ENCODE measurements at places on chromosomes 1 and 21.

GRCh38 chr21:39384674-39385298, 35.9 kb upstream of the HMGN1 start:
- no peak for DNase-seq

- no peak for DNase-seq
Measured at GRCh38 chr1:59360170-59360569, 63.3 kb downstream of the FGGY start.

DNA sequence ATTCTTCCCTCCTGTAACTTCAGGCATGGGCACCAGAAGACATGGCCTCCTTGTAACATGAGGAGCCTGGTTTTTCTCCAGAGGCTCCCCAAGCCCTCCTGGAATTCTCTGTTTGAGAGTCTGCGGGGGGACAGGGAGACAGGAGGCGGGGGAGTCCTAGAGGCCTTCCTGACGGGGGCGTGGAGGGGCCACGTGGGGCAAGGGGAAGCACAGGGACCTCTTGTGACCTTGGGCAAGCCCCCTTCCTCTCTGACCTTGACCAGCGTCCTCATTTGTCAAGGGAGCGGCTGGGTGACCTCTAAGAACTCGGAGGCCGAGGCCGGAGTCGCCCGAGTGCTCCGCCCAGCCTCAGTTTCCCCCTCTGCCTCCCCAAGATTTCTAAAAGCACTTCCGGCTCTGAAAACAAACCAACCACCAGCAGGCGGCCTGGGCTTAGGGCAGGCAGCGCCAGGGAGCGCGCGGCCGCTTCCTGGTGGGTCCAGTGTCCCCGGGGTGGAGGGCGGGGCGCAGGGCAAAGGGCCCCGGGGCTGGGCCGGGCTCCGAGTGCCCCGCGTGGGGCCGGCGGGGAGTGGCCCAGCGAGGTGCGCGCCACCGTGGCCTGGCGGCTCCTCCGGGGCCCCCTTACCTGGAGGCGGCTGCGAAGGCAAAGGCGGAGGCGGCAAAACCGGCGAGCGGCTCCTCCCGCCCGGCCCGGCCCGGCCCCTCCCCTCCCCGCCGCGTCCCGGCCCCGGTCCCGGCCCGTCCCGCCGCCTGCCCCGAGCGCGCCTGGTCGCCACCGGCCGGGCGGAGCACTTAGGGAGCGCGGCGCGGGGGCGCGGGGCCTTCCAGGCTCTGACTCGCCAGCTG, at the start of gene TMCO4:
Gene TMCO4 (minus strand): TSS at position 687 of the 846 bp plus-strand sequence. CDS start 19,158 bp downstream, outside the sequence.
- DNase-seq: peak; percentile 20

- no peak for DNase-seq
Measured at GRCh38 chr1:160608057-160608456, 28.8 kb upstream of the CD84 start.

GRCh38 chr1:178534137-178534868, 21.4 kb downstream of the TEX35 start:
- no peak for DNase-seq

DNA sequence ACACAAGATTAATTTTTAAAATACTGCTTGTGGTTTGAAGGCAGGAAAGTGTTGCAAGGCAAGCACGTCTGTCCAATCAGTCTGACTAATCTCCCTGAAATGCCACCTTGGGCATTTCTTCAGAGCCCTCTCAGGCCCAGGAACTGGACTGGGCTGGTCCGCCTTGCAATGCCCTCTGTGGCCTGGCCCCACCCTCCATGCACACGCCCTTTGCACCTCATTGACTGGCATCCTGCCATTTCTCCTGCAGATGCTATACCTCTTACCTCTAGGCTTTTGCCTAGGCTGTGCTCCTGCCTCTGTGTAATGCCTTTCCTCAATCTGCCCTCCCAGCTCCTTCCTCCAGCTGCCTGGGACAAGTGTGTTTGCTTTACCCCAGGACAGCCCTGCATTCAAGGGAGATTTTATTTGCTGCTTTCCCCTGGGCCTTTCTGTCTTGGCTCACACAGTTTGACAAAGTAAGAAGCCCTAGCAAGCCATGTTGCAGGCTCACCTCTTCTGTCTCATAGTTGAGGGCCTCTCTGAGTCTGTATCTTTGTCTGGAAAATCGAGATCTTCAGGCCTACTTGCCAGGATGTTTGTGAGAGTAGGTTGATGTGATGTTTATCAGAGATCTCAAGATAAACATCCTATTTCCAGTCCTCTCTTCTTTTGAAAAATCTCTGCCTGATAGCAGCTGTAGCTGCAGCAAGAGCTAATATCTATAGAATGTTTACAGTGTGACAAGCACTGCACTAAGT, 149.2 kb upstream of the JUN start:
- no peak for DNase-seq

- peak; percentile 28 for DNase-seq
Measured at GRCh38 chr1:147890177-147890790, 12.3 kb upstream of the GJA8 start.

DNA sequence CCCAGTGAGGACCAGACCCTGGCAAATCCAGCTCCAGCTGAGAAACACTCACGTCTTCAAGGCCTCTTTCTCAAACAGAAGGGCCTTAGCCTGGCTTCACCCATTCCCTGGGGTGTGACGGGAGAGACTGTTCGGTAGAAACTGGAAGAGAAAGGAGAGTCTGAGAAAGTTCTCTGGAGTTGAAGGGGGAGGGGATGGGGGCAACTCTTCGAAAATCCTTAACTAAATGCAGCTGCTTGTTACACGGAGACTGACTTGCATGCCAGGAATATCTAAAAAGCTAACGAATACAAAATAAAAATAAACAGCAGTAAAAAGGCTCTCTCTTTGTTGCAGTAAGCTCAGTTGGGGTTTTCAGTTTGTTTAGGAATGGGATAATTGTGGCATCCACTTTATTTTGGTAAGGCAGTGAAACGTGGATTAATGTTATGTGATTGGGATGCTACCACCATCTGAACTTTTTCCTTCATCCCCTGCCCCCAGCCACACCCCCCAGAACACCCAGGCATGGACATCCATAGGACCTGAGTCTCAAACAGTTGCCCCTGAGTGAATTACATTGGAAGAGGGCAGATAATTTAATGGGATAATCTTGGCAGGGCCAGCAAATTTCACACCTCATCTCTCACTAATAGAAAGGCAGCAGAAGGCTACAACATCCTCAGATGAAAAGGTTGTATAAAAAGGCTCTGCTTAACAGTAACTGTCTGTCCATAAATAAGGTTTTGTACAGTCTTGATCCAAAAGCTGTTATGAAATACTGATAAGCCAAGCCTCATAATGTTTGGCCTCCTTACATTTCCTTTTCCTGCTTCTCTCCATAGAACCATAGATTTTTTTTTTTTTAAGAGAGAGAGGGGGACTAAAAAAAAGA, 5.8 kb downstream of the ROR1 start:
- DNase-seq: no peak

Measured in activated gamma-delta T cell treated with anti-CD3 and anti-CD28 coated beads, Interleukin-2, amount 50 U/mL, for 16 hours (primary cell).